Stimulated activated CD4-positive, alpha-beta T cell treated with anti-CD3 and anti-CD28 coated beads, Interleukin-15, amount 100 ng/mL, for 1 hour (primary cell): ENCODE measurements at places on chromosomes 2 and 18.

- no peak for DNase-seq
These were observed 195.5 kb downstream of the ANAPC1 start for GRCh38 chr2:111688482-111688881.

- no peak for DNase-seq
These were observed 66.4 kb upstream of the BOD1L2 start for GRCh38 chr18:57080479-57080878.

DNA sequence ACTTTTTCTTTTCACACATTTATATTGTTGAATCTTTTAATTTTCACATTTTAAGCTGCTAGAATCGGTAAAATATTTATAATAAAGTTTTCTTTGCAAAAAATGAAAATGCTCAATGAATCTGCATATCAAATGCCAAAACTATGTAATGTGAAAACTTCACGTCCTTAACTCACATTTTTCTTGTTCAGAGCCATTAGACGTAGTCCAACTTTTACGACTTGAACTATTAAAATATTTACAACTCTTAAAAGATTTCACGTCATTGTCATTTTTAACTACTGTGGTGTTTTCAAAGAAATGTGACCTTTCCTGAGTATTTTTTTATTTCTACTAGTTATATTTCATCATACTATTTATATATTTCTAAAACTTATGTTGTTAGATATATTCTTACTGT, 54.9 kb downstream of the MRPS9 start:
- no peak for DNase-seq

- DNase-seq = no peak
These were observed 79.9 kb downstream of the EPAS1 start for GRCh38 chr2:46377101-46377581.

DNA sequence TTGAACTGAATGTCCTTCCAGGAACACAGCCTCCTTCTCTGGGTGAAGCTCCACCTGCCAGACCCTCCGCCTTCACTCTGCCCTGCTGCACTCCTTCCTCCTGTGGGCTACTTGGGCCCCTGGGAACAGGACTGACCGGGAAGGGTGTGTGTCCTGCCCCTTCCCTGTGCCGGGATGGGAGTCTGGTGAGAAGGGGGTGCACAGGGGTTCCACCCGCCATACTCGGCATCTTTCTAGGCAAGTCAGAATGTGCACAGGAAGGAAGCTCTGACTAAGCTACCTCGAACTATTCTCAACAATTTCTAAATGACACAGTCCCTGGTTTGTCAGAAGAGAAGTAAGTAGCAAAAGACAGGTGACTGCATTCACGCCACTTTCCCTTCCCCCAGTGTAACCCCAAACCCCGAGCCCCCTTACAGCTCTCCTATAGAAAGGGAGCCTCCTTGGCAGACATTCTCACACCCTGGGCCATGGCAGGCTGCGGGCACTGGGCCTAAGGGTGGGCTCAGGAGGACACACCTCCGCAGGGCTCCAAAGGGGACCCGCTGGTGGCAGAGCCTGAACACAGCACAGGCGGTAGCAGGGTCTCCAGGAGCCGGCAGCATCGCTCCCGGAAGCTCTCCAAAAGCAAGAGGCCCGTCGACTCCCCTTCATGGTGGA, 184.1 kb downstream of the HDAC4 start:
- no peak for DNase-seq

- no peak for DNase-seq
These were observed 1242.4 kb upstream of the ACVR2A start for GRCh38 chr2:146602383-146602782.
